ENCODE measurements at places on chromosomes 6 and 20.

DNA sequence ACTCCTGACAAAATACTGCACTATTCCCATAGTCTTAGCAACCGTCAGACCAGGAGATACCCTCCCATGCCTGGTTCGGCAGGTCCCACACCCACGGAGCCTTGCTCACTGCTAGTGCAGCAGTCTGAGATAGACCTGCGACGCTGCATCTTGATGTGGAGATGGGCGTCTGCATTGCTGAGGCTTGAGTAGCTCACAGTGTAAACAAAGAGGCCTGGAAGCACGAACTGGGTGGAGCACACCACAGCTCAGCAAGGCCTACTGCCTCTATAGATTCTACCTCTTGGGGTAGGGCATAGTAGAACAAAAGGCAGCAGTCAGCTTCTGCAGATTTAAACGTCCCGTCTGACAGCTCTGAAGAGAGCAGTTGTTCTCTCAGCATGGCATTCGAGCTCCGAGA, 25.4 kb downstream of the TMEM244 start:
- DNase-seq = no peak

GRCh38 chr20:6397115-6397514, 274.3 kb upstream of the FERMT1 start:
- no peak for DNase-seq

DNA sequence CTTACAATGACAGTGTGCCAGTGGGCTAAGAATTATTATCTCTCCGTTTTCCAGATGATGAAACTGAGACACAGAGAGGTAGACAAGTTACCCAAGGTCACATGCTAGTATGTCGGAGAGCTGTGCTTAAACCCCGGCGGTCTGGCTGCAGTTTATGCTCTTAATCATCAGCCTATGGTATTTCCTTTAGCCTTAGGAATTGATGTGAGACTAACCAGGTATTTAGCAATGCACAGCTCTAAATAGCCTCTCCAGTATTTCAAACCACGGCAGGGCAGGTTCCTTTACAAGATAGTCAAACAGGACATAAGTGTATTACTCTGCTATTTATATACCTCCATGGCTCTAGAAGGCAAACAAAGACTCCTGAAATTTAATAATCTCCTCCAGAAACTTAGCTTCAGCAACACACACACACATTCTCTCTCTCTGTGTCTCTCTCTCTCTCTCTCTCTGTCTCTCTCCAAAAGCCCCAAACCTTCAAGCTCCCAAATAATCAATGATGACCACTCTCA, 142.0 kb upstream of the ZNF217 start:
- DNase-seq = no peak

DNA sequence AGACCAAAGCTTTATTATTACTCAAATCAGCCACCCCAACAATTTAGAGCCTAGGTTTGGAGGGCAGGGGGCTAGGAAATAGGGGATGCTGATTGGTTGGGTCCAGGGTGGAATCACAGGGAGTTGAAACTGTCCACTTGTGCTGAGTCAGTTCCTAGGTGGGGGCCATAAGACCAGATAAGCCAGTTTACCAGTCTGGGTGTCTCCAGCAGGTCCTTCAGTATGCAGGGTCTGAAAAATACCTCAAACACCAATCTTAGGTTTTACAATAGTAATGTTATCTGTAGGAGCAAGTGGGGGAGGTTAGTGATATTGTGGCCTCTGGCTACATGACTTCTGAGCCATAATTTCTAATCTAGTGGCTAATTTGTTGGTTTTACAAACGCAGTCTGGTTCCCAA, 63.2 kb downstream of the UBR2 start:
- DNase-seq = no peak

DNA sequence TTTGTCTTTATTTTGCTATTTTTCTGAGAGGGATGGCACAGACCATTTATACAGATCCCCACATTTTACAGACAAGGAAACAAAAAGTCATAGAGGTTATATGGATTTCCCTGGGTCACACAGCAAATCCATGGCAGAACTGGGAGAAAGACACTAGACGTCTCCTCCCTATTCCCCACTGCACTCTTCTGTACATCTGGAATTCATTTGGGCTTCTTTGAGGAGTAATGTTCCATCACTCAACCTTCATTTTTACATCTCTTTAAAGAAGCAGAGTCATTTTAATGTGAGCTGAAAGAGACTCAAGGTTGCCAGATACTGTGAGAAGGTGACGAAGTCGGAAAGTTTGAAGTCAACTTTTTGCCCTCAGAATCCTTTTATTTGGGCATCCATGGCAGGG, 207.3 kb downstream of the OTOR start:
- no peak for DNase-seq

DNA sequence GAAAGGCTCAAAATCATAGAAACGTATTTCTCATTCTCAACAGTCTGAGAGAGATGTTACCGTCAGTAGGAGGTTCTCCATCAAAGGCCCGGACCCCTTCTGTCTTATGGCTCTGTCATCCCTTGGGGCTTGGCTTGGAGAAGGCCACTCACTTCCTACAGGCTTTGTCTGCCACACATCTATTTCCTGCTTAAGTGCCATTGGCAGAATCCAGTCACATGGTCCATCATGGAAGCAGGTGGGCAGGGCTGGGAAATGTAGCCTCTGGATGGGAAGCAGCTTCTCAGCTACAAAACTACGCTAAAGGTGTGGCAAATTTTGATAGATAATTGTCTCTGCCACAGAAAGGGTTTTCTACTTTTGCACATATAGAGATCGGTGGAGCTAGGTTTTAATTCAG, 12.6 kb upstream of the ZFP64 start:
- no peak for DNase-seq

- no peak for DNase-seq
These were observed 90.3 kb downstream of the RNF144B start for GRCh38 chr6:18477301-18477941.

GRCh38 chr6:33602180-33602579, 18.9 kb upstream of the ITPR3 start:
- DNase-seq = no peak

DNA sequence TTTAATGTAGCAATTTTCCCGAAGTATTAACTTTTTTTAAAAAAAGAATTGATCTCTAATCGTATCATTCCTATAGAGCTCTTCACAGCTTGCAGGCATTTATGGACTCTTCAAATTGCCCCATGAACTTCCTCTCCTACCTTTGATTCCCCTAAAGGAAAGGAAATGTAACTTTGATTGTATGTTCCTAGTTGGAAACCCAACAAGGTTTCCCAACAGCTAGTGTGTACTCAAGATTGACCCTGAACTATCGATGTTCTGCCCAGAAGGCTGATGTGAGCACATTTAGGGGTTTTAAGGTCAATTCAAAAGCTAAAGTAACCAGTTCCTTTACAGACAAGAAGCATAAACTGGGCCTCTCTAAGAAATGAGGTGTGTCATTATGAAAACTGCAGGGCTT, 491.7 kb downstream of the PTPRT start:
- DNase-seq = no peak

DNA sequence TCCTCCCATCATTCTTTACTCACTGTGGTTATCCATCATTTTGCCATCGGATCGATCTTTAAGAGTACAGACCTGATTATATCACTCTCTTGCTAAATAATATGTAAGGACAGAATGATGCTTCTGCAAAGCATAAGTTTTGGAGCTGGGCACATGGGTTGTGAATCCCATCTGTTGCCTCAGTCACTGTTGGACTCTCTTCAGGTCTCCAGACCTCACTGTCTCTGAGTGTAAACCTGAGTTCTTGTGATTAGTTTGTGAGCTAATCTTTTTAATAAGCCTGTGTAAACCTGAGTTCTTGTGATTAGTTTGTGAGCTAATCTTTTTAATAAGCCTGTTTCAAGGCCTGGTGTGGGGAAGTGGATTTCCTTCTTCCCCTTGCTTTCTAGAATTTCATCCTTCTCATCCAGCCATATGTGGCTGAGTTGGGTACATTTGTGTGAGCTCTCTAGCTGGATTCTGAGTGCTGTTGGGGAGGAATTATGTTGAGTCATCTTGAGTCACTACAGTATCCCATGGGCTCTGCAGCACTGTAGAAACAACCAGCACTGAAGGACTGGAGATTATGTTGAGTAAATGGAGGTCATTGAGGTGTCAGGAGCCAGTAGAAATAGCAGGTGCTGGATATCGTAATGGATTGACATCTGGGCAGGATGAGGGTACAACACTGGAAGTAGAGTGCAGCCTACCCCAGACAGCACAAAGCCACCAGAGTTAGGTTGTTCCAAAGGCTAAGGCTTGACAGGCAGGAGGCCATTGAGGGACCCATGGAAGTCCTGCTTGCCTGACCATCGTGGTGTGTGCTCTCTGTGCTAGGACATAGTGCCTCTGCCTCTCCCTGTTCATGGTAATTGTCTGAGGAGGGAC, 52.4 kb downstream of the SCAND1 start:
- DNase-seq = no peak

DNA sequence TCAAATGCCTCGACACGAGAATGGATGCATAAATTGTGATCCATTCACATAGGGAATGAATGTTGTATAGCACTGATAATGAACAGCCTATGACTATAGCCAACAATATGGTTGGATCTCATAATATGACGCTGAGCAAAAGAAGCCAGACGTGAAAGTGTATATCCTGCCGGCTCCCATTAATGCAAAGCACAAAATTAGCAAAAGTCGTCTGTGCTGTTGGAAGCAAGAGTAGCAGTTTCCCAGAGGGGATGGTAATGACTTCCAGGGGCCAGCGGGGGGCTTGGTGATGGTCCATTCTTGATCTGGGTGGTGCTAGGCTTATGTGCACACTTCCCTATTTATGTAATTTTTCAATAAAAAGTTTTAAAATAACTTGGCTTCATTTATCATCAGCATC, 1.0 kb upstream of the TAGAP start:
- DNase-seq = no peak

DNA sequence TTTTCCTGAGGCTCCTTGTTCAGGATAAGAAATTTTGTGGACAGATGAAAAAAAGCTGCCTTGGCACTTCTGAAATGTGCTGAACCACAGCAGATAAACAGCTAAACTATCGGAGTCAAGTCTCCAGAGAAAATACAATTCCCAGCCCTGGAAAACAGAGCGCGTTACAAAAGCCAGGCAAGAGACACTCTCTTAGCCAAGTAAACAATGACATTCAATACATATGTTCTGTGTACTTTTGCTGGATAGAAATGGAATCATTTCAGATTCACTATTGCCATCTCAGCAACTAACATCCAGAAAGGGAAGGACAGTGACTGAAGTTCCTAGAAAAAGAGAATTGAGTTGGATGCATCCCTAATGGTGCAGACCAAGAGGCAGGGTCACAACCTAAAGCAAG, 196.8 kb upstream of the NRSN1 start:
- no peak for DNase-seq

DNA sequence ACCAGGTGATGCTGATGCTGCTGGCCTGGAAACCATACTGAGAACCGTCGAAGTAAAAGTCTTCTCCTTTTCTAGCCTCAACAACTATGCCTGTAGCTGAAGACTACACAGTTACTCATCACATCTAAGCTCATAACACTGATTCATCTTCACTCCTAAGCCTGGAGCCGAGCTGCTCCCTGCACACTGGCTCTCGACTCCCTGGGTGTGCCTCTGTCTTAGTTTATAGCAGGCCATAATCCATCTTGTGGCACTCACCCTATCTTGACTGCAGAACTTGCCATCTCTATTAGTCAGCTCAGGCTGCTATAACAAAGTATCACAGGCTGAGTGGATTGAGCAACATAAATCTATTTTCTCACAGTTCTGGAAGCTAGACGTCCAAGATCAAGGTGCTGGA, 191.0 kb downstream of the UNC5CL start:
- DNase-seq = no peak

DNA sequence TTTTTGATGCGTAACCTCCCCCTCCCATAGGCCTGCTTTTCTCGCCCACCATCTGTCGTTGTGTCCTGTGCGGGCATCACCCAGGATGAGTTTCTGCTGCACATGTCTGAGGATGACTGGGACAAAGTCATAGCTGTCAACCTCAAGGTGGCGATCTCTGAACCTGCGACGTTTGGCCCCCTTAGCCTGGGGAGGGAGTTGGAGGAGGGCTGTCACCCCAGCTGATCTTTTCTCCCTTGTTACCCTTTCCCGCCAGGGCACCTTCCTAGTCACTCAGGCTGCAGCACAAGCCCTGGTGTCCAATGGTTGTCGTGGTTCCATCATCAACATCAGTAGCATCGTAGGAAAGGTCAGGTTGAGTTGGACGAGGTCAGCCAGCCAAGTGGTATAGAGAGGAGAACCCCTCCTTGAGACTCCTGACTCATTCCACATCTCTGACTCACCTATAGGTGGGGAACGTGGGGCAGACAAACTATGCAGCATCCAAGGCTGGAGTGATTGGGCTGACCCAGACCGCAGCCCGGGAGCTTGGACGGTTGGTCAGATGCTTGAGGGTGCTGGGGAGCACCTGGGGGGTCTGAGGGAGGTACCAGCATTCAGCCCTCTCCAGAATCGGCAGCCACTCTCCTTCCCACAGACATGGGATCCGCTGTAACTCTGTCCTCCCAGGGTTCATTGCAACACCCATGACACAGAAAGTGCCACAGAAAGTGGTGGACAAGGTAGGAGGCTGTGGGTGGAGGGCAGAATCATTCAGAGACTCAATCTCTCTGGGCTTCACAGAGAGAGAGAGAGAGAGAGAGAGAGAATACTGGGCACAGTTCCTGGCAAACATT, 954 bp downstream of the HSD17B8 start:
- DNase-seq = no peak

DNA sequence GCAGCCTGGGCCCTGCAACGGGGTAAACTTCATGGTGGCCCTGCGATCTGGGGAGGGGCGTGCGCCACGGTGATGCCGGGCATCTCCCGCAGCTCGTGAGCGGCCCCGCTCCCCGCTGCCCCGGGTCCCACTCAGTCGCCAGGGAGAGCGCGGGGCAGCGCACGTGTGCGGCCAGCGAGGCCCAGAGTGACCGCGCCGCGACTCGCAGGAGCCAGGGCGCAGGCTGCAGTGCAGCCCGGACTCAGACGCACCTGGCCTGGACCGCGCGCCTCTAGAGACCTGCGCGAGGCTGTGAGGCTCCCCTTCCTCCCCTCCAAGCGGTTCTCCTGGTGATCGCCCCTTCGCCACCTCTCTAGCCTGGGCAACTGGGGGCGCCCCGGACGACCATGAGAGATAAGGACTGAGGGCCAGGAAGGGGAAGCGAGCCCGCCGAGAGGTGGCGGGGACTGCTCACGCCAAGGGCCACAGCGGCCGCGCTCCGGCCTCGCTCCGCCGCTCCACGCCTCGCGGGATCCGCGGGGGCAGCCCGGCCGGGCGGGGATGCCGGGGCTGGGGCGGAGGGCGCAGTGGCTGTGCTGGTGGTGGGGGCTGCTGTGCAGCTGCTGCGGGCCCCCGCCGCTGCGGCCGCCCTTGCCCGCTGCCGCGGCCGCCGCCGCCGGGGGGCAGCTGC, 652 bp downstream of the BMP6 start:
- no peak for DNase-seq

DNA sequence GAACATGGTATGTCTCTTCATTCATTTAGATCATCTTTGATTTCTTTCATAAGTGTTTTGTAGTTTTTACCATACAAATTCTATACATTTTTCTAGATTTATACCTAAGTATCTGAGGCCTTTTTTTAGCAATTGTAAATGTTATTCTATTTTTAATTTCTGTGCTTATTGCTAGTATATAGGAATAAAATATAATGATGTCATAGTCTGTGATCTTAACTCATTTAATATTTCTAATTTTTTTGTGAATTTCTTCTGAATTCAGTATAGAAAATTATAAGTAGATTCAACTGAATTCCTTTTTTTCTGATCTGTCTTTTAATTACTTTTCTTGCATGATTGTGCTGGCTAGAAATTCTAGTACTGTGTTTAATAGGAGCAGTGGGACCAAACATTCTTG, 520.6 kb downstream of the NKAIN2 start:
- DNase-seq = no peak
